ENCODE measurements at places on chromosomes 4 and X.

GRCh38 chrX:24023972-24024669 lies 2.9 kb downstream of the KLHL15 start:
- no peak for DNase-seq

GRCh38 chrX:142978130-142978684 lies 47.5 kb upstream of the SPANXN4 start:
- DNase-seq, result no peak

DNA sequence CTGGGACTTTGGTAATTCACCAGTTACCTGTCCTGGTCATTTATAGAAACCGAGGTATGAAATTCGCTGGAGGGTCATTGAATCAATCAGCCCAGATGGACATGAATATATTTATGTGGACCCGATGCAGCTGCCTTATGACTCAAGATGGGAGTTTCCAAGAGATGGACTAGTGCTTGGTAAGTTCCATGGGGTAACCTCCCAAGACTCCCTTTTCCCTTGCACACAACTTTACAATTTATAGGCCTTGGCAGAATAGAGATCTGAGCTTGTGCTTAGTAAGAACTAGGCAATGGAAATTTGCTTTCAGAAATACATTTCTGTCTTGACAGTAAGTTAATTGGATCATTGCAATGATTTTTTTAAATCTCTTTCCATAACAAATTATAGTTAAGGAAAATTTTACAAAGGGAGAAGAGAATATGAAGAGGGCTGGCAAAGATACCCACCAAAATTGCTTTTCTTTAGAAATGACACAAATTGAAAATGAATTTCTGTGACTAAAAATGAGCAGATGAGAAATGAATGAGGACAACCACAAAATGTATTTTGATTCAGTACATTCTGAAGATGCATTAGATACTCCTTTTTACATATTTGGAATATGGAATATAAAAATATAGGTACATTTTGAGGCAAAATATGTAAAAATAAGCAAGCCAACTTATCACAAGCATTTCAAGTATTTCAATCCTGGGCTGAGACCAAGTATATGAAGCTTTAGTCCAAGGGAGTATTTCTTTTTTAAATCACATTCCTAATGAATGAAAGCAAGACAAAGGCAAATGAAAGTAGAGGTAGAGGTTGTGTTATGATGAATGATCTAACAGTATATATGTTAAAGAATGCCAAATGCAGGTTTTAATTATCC lies 45.9 kb downstream of the PDGFRA start:
- DNase-seq, result no peak

- DNase-seq, result no peak
Measured at GRCh38 chrX:136262243-136262642, 11.0 kb upstream of the MAP7D3 start.

DNA sequence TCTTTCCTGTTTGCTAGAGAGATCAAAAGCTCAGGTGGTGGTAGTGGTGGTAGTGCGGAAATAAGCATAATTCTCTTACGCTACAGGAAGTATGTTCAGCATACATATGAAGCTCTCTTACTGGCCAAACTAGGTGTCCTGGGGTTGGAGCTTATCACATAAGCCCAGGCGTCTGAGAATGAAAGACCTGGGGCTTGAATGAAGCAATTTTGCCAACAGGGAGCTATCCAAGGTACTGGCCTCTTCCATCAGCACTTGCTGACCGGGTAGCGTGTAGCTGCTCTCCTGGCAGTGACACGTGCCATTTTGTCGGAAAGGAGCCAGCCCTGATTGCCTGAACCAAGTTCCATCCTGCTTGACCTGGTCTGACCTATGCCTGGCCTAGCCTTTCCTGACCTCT lies 65.9 kb upstream of the HPF1 start:
- DNase-seq, result peak; percentile 65

DNA sequence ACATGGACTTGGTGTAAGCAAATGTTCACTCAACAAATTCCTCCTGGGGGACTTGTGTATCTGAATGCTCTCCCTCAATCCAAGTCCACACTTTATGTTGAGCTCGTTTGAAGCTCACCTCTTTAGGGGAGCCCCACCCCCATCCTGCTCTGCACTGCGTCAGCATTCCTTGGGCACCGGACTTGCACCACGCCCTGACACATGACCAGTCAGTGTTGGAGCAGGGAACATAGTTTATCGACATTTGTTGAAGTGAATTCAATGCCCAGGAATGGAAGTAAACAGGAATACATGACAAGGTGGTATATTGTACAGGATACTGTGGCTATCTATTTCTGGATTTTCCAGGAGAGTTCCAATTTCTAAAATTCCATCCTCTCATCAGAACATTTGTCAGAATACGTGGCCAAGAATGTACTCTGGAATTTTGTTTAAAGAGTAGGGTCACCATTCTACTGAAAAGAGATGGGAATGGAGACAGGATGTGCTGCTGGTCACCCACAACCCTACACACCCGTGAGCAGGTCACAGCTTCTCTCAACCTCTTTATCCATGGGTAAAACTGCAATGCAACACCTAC lies 60.0 kb upstream of the LNX1 start:
- DNase-seq, result no peak

DNA sequence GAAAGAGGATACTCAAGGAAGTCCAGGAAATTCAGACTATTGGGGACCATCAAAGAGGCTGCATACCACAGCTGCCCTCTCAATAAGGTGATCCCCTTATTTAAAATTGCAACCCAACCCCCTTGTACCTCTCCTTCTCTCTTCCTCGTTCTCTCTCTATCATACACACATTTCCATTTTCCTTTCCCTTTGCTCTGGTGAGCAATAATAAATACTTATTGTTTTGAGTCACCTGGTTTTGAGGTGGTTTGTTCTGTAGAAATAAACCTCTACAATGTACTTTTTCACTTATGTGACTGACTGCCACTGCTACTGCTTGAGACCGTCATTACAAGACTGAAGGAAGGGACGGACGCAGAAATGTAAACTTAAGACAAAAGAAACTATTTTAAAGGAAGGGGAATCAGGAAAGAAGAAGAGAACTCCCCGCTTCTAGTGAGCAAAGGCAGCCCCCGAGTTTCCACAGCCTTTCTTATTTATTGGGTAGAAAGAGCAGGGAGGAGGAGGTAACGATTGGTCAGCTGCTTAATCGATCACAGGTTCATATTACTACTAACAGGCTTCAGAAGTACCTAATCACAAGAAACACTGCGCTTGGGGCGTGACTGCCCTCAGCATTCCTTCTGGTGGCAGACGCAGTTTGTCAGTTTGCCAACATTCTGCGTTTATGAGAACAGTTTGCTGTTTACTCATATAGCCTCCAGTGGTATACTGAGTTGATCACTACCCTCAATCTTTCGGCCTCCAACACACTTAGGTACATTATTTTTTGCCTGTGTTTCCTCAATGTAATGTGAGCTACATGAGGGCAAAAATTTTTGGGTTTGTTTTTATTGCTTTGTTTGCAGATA lies 16.9 kb upstream of the TMEM165 start:
- no peak for DNase-seq

DNA sequence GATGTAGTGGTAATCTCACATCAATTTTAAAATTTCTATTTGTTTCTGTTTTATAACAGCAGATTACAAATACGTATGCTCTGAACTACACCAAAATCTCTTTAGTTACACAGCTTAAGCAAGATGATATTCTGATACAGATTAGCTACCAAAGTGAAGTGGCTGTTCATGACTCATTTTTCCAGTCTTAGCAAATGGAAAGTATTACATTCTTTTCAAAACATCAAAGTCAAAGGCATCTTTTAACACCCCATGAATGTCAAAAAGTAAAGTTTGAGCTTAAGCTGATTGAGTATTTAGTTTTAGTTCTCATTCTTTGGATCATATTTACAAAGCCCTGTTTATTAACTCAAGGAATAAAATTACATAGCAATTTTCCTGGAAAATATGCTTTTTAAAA lies 6.6 kb upstream of the HPGDS start:
- DNase-seq, result no peak
